ENCODE measurements at places on chromosomes 16 and 17. TPM values are rescaled to one million over a fixed set of nuclear protein-coding genes. Genes with fewer than 3 reads are reported as not detected.

Gene KRT26
- total RNA-seq = not detected

Gene ZNF469
- 0.52 TPM for total RNA-seq

Gene ADORA2B
- 0.98 TPM for total RNA-seq

Gene SRCIN1
- 8.4 TPM for total RNA-seq

Gene WDR81
- 13.2 TPM for total RNA-seq

Gene PMP22
- 15.6 TPM for total RNA-seq

Gene ADCY7
- total RNA-seq = 6.9 TPM

Gene CHD9NB
- 0.61 TPM for total RNA-seq

Gene SNAI3
- total RNA-seq = not detected

Gene GSDMA
- not detected for total RNA-seq

Gene RBFOX1
- 1.4 TPM for total RNA-seq

Gene CTRB1
- not detected for total RNA-seq

Gene OTOP2
- not detected for total RNA-seq

Gene OMG
- total RNA-seq = not detected

Gene ARL5C
- total RNA-seq = not detected

Data from neural crest cell (in vitro differentiated cells).